Urinary bladder (tissue), 4 donors: ENCODE measurements at places on chromosomes 5 and 9. TPM values are rescaled to one million over a fixed set of nuclear protein-coding genes. Genes with fewer than 3 reads are reported as not detected.

DNA sequence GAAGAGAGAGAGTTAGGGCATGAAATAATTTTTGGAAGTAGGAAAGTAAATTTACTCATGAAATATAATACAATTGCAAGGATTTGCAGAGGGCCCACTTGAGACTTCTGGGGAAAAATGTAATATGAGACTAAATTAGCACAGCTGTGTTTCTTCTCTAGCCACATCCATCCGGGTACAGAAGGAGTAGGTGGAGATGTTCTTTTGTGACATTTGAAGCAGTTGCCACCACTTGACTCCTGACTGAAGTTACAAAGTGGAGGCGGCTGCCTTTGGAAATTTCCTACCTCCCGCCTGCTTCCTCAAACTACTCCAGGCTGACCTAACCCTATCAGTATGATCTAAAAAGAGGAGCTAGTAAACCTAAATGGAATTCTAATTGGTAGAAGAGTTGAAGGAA, 58.1 kb upstream of the SHISAL2B start:
- no peak for DNase-seq

The C5orf34 gene
- 9.7 TPM for total RNA-seq

DNA sequence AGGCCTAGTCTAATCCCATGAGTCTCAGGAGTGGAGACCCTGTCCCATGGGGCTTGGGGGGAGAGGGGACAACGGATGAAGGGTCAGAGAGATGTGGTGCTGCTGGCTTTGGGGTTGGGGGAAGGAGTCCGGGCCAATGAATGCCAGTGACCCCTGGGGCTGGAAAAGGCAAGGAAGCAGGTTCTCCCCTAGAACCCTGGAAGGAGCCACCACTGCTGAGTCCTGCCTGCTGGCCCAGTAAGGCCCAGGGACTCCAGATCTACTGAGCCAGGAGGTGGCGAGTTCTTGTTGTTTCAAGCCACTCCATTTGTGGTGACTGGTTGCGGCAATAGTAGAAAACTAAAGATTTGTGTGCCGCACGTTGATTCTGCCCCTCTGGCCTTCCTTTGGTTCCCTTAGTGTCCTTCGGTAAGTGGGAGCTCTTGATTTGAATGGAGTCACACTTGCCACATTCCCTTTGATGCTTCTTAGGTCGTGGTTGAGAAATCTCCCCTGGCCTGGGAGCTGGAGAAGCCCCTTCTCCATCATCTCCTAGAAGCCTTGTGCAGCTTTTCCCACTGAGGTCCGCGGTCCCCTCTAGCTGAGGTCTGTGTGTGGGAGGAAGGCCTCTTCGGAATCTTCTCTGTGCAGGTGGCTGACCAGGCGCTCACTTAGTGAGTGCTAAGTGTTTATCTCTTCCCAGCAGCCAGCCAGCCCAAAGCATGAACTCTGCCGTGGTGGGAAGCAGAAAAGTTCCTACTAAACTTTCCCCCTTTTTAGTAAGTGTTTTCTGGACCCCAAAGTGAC, 9.0 kb downstream of the FCN1 start:
- no peak for DNase-seq

- no peak for DNase-seq
Measured at GRCh38 chr9:124551472-124552272, 44.5 kb upstream of the NR5A1 start.

DNA sequence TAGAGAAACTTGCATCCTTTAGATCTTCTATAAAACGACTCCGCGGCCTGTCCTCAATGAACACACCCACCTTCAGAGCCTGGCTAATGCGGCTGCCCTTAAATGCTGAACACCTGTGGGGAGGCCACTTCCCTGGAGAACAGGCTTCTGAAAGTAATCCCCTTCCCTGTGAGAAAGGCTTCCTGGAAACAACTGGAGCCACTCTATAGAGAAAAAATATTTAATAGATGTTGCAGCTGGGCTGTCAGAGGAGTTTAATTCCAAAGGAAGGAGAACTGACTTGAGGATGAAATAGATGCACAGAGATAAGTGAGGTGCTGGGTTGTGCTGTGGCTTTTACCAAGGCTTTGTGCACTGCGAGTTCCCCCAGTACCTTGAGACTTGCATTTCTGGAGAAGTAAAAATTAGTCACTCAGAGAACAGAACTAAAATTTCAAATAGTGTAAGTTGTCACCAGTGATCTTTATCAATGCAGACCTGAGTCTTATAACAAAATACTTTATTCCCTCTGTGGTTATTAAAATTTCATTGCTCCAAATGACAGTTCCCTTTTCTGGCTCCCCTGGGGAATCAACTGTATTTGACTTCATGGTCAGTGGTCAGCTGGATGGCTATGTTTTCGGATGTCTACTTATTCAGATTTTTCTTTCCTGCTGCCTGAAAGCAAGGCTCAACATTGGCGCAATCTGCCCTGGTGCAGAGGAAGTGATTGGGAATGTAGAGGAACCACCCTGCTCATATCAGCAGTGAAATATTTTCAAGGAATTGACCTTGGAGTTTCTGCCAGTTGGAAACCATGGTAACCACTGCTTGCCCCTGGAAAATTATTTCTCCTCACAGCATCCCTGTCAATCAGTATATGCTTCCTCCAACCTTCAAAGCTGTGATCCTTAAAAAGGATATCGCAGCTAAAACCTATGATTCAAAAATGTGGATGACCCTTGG, 238.8 kb downstream of the SMARCA2 start:
- DNase-seq, result no peak

The AGXT2 gene
- not detected for total RNA-seq

The TGFBI gene
- total RNA-seq, result 394 TPM

DNA sequence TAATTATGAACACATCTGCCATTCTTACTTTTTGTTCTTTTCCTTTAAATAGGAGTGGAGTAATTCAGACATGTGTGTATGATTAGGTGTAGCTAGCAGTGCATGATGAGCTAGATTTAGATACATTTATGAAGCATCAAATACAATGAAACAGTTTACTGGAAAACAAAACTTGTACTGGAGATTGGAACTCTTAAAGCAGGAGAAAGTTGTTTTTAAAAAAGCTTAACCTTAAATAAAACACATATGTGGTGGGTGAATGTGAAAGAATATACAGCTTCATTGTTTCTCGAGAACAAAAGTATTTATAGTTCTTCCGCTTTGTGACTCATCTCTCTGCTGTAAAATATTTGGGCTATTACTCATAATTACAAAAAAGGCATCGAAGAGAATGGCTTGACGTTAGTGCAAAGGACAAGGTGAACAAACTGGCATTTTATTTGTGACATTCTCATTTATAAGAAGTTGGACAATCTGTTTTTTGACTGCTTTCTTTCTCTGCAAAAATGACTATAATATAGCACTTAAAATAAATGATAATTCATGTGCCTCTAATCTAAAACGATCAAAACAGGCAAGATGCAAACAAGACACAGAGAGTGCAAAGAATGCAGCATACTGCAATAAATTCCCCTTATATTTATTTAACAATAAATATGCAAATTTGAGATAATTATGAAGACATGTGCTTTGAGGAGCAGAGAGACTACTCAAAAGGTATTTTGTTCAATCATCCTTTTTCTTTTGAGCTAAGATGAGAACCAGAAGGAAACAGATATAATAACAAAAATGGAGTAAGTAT, 478.8 kb downstream of the CETN3 start:
- DNase-seq, result peak; percentile 14

DNA sequence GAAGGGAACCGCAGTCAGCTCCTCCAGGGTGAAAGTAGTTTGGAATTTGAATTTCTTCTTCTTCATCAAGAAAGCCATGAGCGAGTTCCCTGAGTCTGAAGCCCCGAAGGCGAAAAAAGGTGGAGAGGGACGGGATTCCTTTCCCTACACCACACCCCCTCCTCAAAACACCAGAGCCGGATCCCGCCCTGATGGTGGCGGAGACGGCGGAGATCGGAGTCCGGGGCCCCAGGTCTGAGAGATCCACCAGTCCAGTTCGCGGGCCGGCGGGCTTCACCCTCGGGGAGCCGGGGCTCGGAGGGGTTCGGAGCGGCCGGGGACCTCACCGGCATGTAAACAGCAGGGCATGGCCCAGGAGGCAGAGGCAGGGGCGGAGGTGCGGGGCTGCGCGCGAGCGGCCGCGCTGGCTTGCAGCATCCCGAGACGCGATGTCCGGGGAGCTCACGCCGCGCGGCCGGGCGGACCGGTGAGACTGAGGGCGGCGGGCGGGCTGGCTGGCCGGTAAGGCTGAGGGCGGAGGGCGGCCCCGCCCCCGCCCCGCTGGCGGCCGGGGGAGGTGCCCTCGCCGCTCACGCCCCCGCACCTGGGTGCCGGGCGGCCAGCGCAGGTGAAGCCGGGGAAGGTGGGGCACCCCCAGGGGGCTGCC, 606 bp downstream of the EEIG1 start:
- DNase-seq, result no peak

DNA sequence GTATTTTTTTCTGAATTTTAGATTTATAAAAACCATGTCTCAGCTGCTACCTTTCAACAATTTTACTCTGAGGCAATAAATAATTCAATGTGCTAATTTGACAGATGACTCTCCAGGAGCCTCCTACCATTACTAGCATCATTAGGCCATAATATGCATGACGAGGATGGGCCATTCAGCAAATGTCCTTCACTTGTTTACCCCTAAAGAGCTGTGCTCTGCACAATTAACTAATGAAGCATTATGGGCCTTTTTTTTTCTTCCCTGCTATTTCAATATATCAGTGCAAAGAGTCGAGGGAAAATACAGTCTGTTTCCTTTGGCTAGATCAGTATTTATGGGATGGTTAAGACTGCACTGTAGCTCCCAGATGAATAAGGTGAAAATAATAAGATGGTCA, 627.2 kb downstream of the ISL1 start:
- DNase-seq, result no peak

DNA sequence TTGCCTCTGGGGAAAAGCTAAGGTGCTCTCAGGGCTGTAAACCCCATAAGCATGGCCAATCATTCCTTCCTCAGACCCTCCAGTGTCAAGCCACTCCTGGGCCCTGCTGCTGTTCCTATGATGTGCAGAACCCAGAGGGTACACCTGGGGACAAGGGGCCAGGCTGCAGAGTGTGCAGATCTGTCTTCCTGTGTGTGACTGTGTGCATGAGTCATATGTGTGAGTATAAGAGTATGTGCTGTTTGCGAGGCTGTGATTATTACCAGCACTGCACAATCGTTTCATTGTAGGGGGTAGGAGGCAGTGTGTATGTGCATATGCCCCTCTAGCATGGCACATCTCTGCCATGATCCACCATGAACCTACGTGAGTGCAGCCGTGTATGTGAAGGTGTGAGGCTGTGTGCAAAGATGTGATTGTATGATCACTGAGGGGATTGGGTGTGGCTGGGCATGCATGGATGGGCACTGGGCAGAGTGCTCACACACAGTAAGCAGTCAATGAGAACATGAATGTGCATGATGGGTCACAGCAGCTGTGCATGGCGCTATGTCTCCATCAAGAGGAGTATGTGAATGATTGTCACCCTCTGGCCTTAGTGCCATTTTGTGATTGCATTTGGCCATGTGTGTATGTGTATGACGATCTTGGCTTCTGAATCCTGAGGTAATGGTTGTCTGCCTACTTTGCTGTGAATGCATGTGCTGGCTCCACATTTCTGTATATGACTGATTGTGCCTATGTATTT, 2.4 kb upstream of the OR1K1 start:
- DNase-seq, result no peak

The ISL1 gene
- total RNA-seq, result 7.9 TPM

The NR6A1 gene
- total RNA-seq, result 1.4 TPM

GRCh38 chr5:15388866-15389265, 111.1 kb upstream of the FBXL7 start:
- DNase-seq, result no peak

DNA sequence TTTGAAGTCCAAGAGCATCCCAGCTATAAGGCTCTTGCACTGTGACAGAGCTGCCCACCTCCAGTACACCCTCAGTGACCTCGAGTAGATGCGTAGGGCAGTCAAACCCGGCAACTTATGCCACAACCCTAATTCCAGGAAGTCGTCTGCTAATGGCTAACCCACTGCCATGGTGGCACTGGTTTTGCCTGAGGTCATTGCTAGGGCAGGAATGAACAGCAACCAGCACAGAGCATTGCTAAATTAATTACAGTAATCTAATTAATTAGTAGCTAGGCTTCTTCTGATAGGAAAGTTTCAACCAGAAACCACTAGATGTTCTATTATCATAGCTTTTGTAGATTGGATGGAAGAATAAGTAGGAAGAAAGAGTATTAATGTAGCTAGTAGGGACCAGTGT, 122.8 kb downstream of the DPYSL3 start:
- DNase-seq, result no peak

The CFAP77 gene
- total RNA-seq, result not detected

- no peak for DNase-seq
Measured at GRCh38 chr5:82802954-82803353, 274.2 kb downstream of the TMEM167A start.

GRCh38 chr5:65480306-65480865, 1.3 kb downstream of the ADAMTS6 start:
- peak; percentile 74 for DNase-seq

- DNase-seq, result no peak
Measured at GRCh38 chr5:13212886-13213285, 731.6 kb downstream of the DNAH5 start.

DNA sequence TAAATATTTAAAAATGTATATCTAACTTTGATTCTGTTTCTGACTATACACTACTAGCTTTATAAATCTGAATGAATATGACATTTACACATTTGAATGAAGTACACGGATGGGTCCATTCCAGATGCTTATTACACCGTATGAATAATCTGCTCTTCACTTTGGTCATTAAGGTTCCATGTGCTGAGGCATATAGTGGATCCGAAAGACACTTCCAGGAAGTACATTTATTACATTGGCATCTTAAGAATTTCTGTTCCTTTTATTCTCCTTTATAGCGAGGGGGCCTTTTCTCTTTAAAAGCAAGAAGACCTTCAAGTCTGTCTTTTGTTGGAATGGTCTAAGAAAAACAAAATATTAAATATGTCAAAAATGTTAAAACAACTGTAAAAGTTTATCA, 147.6 kb downstream of the AUH start:
- DNase-seq, result no peak

The MYORG gene
- total RNA-seq, result 2.4 TPM

DNA sequence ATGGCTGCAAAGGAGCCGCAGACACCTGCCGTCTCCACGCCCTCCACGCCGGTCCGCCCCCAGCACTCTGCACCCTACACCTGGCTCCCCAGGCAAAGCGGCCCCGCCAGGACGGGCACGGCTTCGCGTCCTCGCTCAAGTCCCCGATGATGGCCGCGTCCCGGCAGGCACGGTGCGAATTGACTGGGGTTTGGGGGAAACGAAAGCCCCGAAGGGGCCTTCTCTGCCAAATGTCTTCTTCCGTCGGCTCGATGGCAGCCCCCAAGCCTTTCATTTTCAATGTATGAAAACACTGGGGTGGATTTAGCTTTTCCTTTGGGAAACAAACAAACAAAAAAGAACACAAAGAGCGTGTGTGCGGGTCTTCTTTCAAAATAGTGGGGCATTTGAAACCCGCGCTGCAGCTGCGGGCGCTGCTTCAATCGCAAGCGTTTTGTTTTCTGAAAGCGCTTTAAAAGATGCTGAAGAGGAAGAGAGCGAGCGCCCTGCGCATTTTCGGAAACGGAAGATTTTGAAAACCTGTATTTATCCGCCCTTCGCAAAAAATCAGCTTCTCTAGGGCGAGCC, 160.0 kb downstream of the RMI1 start:
- no peak for DNase-seq

The CMYA5 gene
- total RNA-seq, result 25.4 TPM
